Brain (organoid and tissue), 16 donors: ENCODE measurements at places on chromosomes 3 and 15. TPM values are rescaled to one million over a fixed set of nuclear protein-coding genes. Genes with fewer than 3 reads are reported as not detected.

SRPRB gene
- 27.6 TPM for polyA plus RNA-seq

CA12 gene
- polyA plus RNA-seq, result 0.68 TPM

EFHB gene
- 2.4 TPM for polyA plus RNA-seq

IL17RE gene
- polyA plus RNA-seq, result 1.6 TPM

CHAC1 gene
- 16.9 TPM for polyA plus RNA-seq

ISLR gene
- 13.7 TPM for polyA plus RNA-seq

C3orf22 gene
- not detected for polyA plus RNA-seq

IP6K1 gene
- polyA plus RNA-seq, result 46.3 TPM

NMNAT3 gene
- polyA plus RNA-seq, result 28.1 TPM

SAMMSON gene
- polyA plus RNA-seq, result not detected

ADCY5 gene
- polyA plus RNA-seq, result 14.5 TPM

LARP6 gene
- polyA plus RNA-seq, result 52.1 TPM

GPR62 gene
- 8.9 TPM for polyA plus RNA-seq

GOLGA8J gene
- not detected for polyA plus RNA-seq

PLAAT1 gene
- polyA plus RNA-seq, result 4.4 TPM

BOC gene
- polyA plus RNA-seq, result 23.3 TPM

ARPP21 gene
- 9.4 TPM for polyA plus RNA-seq

TMEM212 gene
- polyA plus RNA-seq, result not detected

FEZF2 gene
- 4.6 TPM for polyA plus RNA-seq

DNAH1 gene
- 1.8 TPM for polyA plus RNA-seq
